ENCODE measurements at places on chromosomes 4 and X.

DNA sequence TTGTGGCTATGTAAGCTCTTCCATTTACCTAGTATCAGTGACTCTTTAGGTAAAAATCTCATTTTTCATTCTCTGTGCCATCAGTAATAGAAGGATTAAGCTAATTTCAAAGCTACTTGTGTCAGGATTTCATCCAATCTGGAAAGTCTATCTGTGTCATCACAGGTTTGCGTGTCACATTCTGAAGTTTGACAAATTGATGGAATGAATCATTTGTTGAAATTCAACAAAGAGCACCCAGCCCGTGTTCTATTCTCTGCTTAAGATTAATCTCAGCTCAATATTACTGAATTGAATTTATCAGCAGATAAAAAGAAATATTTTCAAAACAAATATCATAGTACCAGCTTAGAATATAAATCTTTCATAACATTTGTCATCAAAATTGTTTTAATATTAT, 35.8 kb downstream of the LANCL3 start:
- no peak for DNase-seq

- no peak for DNase-seq
These were observed 28.5 kb downstream of the RNF212 start for GRCh38 chr4:1084796-1085403.

DNA sequence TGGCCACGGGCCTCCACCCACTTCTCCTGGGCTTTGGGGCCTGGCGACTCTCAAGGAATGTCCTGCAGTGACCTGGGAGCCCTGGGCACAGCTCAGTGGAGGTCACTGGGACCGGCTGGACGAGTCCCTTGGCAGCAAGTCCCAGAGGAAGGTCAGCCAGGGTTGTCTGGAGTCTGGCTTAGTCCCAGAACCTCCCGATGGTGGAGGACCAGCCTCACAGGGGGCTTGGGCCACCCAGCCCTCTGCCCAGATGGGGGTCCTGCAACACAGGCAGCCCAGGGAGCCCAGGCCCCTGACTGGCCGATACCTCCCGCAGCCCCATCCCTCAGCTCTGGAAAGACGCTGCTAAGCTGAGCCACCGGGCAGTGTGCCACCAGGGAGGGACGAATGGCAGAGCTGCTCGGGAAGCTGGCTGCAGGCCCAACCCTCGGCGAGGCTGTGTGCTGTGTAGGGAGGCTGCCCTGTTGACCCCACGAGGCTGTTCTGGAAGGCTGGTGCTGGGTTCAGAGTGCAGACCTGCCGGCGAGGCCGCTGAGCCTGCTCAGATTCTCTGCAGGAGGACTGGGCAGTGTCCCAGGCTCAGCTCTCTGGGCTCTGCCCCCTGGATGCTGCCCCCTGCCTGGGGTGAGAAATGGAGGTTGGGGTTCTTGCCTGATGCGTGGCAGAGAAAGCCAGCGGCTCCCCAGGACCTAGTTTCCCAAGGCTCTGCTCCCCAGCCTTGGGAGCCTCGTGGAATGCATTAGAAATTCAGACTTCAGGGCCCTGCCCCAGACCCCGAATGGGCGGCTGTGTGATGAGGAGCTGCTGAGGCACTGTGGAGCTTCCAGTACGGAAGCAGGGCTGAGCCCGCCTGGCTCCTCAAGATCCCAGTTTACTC, 61.7 kb downstream of the ADRA2C start:
- DNase-seq, result peak; percentile 9

- no peak for DNase-seq
These were observed 78.1 kb downstream of the HTRA3 start for GRCh38 chr4:8347660-8348059.

- no peak for DNase-seq
These were observed 164.3 kb downstream of the GABRB1 start for GRCh38 chr4:47195706-47196105.

GRCh38 chrX:118437283-118437682, 58.3 kb upstream of the DOCK11 start:
- no peak for DNase-seq

- DNase-seq, result no peak
These were observed 71.7 kb downstream of the FAM184B start for GRCh38 chr4:17709763-17710068.

DNA sequence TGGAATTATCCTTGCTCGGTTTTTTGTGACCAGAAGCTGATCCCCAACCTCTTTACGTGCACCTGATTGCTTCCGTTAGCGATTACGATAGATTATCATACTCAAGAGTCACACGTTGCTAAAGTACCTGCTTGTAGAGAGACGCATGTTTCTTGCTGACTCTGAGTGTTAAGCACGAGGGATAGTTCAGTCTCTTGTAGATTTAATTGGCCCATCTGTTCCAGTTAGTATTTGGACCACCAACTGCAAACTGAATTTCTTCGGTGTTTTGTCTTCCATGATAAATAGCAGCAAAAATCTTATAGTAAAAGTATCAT, 516 bp upstream of the COX18 start:
- no peak for DNase-seq

DNA sequence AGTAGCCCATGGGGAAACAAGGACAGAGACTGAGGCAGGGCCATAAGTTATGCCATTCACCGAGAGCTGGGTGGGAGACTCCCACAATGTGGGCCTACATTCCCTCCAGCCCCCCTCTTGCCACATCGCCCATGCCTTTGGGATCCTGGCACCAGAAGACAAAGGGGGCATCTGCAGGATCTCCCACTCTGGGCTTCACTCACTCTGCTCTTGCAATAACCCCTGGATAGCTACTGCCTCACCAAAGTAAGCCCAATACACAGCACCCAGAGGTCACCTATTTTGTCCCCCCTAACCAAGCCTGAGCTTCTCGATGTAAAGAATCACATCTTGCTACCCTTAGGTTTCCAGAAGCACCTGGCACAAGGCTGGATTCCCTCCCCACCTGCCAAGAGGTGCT, 741 bp upstream of the RTL5 start:
- no peak for DNase-seq

DNA sequence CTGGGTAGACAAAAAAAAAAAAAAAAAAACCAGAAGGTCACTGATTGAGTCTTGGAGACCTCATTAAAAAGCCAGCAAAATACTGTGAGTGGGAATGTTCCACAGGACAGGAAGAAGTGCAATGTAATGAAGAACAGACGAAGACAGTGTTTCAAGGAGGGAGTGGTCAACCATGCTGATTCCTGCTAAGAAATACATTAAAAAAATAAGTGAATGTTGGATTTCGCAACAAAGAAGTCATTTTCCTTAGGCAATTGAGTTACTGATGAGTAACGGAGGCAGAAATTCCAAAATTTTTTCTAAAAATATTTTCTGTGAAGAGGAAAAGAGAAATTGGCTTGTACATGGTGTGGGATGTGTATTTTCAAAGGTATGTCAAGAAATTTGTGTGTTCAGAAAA, 94.3 kb upstream of the FAM47B start:
- peak; percentile 24 for DNase-seq

DNA sequence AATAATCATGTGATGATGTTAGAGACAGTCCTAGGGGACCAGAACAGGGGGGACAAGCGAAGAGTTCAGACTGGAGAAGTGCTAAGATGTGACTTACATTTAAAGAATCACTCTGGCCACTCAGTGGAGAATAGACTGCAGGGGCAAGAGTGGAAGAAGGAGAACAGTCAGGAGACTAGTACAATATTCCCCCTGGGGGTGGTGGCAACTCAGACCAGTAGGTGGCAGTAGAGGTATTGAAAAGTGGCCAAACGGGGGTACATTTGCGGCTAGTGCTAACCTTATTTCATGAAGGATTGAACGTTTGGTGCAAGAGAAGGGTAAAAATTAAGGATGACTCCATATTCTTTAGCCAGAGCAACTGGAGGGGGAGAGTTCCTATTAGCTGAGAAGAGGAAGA, 2.7 kb upstream of the BMX start:
- DNase-seq, result peak; percentile 27

- DNase-seq, result peak; percentile 49
These were observed 93.9 kb upstream of the JADE1 start for GRCh38 chr4:128715616-128716015.

DNA sequence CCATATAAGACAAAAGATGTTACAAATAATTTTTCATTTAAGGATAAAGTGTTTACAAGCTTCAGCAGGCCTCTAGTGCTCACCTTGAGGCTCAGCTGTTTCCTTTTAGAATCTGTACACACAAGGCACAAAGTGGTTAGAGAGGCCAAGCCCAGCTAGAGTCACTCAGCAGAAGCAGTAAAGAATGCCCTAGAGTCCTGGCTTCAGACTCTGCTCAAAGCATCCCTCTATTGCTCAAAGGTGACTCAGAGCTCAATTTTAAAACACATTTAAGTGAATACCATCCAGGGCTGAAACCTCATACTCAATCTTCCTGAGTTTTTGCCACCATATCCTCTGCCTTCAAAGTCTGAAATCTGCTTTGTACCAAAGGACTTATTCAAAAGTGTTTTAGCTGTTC, 22.6 kb upstream of the PHF8 start:
- DNase-seq, result peak; percentile 34

- peak; percentile 61 for DNase-seq
These were observed 153.8 kb upstream of the RAPGEF2 start for GRCh38 chr4:158949099-158949498.

- no peak for DNase-seq
These were observed 2.3 kb upstream of the KDM5C start for GRCh38 chrX:53227224-53227765.

DNA sequence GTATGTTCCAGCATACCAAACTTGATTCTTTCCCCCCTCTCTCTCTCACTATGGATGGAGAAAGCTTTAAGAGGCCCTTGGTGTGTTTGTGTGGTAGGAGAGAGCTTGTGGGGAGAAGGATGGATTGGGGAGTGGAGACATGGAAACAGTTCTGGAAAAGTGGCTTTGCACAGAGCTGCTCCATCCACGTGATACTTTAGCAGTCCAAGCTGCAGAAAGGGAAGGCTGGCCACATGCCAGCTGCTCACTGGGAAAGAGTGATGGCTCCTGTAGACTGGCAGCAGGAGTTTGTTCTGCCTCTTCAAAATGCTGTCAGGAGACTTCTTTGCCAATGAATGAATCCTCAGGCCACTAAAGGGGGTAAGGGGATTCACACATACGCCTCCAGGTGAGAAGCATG, 21.7 kb upstream of the SEC24B start:
- DNase-seq, result peak; percentile 19

Data from LHCN-M2 (cell line).